Ureter (tissue), 1 donor: ENCODE measurements at places on chromosomes 2 and 18.

GRCh38 chr18:34697233-34697632 lies 12.9 kb upstream of the DTNA start:
- no peak for DNase-seq

DNA sequence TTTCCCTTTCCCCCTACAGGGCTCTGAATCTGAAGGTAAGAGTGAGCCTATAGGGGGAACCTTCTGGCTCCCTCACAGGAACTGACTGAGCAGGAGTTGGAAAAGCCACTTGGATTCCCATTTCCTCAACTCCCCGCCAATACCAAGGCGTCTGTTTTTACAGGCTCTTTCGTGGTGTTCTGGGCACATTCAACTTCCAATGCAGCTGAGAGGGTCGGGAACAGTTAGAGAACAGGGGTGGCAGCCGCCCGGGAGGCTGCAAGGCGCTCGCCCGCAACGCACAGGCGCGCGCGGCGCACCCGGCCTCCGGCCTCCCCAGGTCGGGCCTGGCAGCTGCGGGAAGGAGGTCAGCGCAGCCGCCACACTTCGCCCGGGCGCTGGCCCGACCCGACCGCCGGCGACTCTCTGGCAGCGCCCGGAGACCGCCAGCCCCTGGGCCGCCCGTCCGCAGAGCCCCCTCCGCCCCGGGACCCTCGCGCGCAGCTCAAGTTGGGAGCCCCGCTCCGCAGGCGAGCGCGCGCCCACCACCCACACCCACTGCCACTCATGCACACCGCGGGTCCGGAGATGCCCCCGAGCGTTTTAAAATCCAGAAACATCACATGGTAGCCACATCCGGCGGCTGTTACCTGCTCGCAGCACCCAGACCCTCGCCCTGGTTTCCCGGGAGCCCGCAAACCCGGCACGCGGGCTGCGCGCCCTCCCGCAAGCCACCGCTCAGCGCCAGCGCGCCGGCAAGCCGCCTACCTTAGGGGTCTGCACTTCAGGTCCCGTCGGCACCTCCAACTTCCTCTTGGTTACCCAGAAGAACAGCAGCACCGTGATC lies 816 bp downstream of the GALNT14 start:
- DNase-seq, result no peak

DNA sequence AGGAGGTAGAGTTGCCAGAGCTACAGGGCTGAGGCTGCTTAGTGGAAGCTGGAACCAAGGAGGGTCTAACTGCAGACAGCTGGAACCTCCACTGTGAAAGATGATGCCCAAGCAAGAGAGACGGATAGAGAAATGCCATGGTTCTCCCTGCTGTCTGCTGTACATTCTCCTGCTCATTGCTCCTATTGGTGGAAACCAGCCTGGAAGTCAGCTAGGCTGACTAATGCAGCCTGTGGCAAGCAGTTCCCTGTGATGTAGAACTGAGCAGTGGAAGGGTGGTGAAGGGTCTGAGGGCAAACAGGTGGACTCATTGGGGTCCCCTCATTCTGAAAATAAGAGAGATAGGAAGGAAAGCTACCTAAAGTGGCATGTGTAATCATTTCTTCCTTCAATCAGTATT lies 563.6 kb downstream of the SLC4A3 start:
- DNase-seq, result no peak

- peak; percentile 70 for DNase-seq
These were observed 27.5 kb upstream of the SUCLG1 start for GRCh38 chr2:84486441-84487115.

DNA sequence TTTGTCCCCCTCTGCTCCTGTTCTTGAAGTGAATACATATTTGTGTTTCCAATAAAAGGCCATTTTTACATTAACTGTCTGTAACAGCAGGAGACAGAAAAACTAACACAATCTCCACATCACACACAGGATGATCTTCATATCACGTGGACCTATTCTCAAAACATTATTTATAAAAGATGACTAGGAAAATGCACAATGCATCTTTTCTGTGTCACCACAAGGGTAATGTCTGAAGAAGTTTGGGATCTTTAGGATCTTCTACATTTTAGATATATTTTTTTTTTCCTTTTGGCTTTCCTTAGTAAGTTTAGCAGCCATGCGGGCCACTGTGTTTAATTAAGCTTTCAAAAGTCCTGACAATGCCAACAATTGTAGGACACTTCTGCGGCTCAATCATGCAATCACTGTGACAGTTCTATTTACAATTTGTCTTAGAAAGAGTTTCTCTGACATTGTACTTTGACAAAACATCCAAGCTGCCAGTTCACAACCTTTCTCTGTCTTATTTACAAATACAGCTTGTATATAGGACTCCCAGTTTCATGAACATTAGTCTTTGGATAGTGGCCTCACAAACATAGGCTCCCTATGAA lies 12.3 kb downstream of the BCL11A start:
- no peak for DNase-seq

GRCh38 chr2:165406173-165406572 lies 63.3 kb upstream of the CSRNP3 start:
- no peak for DNase-seq

- DNase-seq, result no peak
These were observed 46.2 kb upstream of the B3GNT2 start for GRCh38 chr2:62149708-62150107.

DNA sequence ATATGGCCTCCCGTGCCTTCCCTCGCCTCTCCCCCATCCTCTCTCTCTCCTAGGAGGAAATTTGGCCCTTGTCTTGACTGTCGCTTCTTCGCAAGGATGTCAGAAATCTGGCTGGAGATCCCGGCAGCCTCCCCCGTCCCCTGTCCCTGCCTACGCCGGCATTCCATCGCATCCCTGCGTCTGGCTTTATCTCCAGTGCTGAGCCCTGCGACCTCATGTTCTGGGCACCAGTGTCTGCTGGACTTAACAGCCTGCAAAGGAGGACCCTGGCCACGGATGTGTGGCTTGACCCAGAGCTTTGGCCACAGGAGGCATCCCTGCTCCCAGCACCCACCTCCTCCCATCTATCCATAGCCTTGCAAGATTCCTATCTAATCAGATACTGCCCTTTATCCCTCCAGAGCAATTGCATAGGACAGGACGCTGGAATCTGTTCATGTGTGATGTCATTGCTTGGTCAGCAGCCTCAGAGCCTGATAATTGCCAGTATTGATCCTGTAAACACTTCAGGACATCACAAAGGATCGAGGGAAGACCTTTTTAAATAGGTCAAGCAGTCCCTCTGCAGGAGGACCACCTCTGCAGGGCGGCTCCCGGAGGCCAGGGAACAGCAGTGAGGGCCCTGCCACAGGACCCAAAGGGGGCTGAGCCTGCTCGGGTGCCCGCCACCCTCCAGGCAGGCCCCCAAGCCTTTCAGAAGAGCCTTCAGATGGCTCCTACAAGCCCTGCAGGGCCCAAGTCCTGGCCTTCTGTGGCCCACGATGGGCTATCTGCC lies 168.2 kb downstream of the TWIST2 start:
- no peak for DNase-seq

DNA sequence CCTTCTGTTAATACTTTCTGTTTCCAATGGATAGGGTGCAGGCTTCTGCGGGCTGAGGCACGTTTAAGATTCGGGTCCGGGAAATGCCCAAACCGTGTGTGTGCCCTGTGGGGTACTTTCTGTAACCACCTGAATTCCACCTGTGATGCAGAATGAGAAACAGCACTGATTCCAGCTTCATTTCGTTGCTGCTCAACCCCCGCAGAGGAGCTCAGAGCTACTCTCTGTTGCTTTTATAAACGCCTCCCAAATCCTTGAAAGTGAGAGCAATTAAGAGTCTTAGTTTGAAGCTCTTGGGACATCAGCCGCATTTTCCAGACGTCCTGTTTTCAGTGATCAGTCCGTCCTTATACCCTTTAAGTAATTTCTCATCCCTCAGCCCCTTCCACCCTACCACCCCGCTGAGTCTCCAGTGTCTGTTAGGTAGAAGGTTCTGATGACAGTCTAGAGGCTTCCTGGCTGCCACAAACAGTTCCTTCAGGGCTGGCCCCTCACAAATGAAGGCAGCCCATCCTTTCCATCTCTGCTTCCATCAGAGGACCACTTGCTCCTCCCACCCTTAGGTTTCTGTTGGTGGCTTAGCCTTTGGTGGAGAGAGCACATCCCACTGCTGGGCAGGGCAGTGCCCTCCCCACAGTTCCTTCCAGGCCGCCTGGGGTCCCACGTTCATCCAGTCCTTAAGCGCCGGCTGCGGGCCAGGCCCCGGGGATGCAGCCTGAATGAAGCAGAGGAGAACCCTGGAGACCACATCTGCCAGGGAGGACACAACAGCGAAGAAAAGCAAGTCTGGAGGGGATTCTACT lies 230.1 kb downstream of the SEPTIN10 start:
- no peak for DNase-seq

DNA sequence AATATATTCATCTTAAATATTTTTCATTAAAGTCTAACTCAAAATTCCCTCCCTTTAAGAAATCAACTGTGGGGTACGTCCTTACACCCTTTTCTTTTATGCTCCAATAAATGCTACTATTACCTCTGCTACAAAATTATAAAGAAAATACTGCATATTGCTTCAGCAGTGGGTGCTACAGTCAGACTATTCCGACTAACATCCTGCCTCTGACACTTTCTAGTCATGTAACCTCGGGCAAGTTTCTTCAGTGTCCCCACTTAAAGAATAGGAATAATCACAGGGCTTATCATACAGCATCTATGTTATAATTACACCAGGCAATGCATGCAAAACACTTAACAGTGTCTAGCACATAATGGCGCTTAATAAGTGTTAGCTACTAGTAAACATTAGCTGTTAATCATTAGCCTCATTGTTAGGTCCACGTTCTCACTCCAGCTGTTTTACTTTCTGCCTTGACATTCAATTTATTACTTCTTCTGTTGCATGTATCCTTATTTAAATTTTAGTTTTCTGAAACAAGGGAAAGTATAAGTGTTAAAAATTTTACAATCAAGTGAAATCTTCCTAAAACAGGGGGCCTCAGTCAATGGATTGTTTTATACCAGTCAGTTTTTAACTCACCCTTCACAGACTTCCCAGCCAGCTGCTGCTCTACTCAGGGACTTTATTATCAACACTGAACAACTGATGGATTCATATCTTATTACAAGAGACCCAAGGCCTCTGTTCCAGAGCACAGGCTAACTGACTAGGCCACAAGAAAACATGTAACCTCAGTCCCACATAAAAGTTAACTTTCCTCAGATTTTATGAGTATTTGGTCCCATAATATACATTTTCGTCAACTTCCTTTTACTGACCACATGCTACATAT lies 54.0 kb downstream of the CLASP1 start:
- no peak for DNase-seq

GRCh38 chr2:148201075-148202004 lies 180.4 kb downstream of the MBD5 start:
- no peak for DNase-seq

GRCh38 chr2:236675051-236675450 lies 105.4 kb downstream of the ACKR3 start:
- DNase-seq, result no peak

DNA sequence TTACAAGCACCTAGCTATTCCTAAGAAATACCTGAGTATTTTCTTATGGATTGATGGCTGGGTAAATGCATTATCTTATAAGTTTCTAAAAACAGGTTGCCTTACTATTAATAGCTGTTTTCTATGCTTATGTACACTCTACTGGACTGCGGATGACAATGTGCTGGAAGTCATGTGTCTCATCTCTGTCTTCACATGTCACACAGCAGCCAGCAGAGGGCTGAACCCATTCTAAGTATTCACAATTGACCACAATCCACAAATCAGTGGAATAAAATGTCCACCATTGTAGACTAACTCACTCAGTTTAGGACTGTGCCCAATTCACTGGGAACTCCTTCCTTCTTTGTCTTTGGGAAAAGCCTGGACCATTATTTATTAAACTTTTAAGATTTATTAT lies 371.2 kb downstream of the INSIG2 start:
- no peak for DNase-seq

DNA sequence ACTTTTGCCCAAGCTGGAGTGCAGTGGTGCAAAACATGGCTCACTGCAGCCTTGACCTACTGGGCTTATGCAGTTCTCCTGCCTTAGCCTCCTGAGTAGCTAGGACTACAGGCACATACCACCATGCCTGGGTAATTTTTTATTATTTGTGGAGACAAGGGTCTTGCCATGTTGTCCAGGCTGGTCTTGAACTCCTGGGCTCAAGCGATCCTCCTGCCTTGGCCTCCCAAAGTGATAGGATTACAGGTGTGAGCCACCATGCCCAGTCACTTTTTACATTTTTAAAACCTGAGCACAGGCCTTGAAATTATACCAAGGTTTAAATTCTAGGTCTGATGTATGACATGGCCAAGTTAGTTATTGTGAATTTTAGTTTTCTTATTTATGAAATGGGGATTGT lies 18.2 kb downstream of the SMAD4 start:
- DNase-seq, result no peak

DNA sequence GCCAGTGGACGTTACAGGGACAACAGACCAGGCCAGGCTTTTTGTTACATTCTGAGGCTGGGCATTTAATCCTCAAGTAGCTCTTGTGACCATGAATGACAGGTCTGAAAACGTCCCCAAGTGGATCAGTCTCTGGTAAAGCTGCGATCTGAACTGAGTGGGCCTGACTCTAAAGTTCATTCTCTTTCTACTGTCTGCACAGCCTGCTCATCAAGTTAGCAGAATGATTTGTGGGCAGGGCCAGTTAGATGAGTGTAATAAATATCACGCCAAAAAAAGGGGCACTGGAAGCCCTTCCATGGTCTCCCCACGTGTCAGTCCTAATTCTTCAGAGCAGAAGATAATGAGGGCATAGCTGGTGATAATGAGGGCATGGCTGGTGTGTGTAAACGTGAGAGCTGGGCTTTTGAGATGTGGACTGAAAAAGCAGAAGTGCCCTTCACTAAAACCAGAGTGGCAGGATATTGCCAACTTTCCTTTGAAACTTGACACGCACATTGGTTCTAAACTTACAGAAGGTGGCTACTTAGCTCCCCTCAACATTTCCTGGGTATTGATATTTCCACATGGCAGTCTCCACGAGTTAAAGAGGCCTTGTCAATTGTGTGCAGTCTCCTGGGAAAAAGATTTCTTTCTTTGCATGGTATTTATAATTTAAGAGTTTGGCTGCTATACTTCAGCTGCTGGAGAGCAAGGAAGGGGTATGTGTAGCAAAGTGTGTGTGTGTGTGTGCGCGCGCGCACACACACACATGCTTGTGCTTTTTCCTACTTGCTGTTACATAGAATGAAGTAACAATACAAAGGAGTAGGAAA lies 72.7 kb upstream of the LYPD6B start:
- DNase-seq, result no peak

DNA sequence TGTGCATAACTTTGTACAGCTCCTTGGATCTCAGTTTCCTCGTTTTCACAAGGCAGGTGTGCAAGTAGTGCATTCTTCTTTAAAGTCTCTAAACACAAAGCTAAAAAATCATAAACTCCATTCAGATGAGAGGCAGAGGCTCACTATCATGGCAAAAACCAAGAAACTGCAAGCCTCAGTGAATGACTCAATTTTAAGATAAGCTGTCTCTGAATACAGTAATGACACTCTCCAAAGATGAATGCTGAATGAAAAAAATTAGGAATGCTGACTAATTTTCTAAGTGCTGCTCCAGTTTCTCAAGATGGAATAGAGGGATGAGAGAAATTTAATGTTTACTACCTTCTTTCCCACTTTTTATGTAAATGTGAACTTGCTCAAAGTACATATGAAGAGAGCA lies 17.2 kb downstream of the B4GALT6 start:
- DNase-seq, result no peak
